Umbilical cord (tissue), 2 donors: ENCODE measurements at places on chromosomes 13 and 19. TPM values are rescaled to one million over a fixed set of nuclear protein-coding genes. Genes with fewer than 3 reads are reported as not detected.

DNA sequence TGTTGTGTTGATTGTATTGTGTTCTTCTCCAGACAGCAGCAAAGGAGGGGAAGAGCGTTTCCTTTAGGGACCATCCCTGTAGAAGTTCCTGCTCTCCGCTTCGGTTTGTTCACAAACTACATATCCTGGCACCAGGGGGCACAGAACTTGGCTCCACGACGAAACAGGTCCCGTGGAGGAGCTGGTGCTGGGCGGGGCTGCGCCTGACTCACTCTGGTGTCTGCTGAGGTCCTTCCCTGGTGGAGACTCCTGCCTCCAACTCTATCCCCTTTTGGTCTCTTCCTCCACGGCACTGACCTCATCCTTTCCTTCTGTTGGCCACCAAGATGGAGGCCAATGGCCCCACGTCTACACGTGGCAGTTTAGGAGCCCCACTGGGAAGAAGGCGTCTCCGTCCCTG lies 14.7 kb downstream of the TMPRSS9 start:
- no peak for DNase-seq

DNA sequence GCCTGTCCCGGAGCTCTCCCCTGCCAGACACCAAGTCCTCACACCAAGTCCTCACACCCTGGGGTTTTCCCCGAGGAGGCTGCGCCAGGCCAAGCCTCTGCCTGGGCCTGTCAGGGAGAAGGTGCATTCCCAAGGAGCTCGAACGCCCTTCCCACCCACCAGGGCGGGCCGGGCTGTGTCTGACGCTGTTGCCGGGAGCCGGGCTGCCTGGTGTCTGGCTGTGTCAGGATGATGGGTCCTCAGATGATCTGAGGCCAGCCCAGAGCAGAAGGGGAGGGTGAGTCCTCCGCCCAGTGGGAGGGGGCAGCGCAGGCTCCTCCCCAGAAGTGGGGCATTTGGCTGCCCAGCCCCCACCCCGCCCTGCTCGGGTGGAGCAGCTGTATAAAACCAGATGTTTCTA lies 2.3 kb upstream of the HAS1 start:
- peak; percentile 93 for DNase-seq

GRCh38 chr13:107275945-107276614 lies 708.1 kb upstream of the ARGLU1 start:
- no peak for DNase-seq

DNA sequence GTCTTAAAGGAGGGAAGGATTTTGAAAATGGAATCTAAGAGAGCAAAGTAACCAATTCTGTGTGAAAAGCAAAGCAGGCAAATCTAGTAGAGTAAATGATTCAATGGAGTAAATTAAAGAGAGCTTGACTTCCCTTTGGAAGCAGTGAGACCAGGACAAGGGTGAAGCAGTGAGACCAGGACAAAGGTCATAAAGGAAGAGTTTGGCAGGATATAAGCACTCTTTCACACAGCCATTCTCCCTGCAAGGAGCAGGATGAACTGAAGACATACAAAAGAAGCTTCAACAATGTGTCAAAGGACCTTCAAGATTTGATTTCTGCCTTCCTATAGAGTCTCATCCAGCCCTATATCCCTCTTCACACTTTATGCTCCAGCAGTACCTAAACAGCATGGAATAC lies 123.8 kb downstream of the ENOX1 start:
- no peak for DNase-seq

DNA sequence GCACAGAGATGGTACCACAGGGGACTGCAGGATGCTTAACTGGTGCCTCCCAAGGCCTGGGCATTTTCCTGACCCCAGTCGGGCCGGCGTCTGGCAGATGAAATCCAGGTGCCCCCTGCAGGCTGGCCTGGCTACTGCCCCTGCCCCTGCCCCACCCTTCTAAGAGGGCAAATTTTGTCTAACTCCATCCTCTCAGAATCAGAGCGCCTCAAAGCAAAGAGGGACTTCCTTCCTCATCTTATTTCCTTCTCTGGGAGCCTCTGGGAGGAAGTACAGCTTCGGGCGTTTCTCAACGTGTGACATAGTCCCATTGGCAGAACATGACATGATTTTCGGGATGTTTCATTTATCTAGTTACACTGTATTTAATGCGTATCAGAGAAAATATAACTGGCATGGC lies 2.7 kb downstream of the PRKACA start:
- no peak for DNase-seq

DNA sequence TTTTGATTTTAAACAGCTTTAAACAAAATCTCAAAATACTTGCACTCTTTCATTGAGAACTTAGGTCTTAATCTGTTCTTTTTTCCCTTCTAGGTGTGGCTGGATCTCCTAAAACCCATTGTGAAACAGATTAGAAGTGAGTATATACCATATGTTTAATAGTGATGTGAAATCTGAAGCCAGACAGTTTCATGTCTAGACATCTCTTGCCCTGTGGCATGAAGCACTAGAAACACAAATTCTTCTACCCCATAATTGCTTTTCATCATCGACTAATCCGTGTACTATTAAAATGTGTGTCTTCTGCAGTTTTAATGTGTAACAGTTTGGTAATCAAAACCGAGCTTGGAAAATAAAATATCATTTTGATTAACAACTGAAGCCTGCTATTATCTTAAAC lies 188.2 kb upstream of the RNF113B start:
- DNase-seq = no peak

DNA sequence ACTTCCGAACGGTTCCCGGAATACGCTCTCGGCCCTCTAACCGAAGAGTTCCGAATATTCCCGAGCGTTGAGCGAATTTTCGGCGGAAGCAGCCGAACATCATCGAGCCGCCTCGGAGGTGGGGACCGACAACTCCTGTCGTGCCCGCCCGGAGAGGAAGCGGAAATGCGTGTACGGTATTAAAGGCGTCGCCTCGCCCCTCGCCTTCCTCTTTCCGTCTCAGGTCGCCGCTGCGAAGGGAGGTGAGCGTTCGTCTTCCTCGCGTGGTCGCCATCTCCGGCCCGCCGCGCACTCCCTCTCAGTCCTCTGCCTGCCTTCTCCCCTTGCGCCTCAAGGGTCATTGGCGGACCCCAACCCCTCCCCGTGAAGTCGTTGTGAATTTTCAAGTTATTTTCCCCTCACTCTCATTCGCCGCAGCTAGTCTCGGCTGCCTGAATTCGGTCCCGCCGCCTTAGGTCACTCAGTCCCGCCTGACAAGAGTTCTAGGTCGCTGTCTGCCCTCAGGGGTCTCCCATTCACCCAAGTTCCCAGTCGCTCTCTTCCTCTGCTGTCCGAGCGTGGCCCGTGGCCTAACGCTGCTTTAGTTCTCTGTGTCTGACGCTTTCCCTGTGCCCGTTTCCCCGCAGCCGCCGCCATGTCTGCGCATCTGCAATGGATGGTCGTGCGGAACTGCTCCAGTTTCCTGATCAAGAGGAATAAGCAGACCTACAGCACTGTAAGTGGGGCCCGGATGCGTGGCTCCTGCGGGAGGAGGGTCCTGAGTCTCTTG lies at the start of gene RPL28:
Gene RPL28 (plus strand): TSS at position 209 of the 769 bp plus-strand sequence. CDS start 426 bp downstream, at position 635.
- peak; percentile 100 for DNase-seq

- no peak for DNase-seq
Observed at GRCh38 chr19:3213159-3213558, 11.3 kb upstream of the CELF5 start.

GRCh38 chr13:28867564-28867963 lies 47.4 kb downstream of the MTUS2 start:
- DNase-seq = no peak

DNA sequence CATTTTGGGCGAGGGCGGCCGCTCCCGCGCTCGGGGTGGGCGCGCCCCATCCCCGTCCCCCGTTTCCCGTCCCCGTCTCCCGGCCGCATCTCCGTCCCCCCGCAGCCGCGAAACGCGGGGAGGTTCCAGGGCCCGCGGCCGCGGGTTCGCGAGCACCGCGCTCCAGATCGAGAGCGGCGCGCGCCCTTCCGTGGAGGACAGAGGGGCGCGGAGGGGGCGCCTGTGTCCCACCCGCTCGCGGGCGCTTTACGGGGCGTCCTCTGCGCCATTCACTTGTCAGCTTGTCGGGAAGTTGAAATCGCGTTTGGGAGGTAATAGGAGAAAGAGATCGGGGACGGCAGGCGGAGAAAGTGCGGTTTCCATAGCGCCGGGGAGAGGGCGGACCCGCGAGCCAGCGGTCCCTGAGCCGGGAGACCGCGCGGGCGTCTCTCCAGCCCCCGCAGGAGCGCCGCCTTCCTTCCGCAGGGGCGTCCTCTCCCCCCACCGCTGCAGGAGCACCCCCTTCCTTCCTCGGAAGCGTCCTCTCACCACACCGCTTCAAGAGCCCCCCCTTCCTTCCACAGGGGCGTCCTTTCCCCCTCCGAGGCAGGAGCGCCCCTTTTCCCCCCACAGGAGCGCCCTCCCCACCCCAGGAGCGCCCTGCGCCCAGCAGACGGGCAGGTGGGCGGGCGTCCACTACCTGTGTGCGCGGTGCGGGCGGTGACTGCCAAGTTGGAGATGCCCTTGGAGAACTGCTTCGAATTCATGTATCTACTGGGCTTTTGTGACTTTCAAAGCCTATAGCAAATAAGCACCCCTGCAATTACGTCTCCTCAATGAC lies 962 bp upstream of the IRS2 start:
- peak; percentile 67 for DNase-seq

DNA sequence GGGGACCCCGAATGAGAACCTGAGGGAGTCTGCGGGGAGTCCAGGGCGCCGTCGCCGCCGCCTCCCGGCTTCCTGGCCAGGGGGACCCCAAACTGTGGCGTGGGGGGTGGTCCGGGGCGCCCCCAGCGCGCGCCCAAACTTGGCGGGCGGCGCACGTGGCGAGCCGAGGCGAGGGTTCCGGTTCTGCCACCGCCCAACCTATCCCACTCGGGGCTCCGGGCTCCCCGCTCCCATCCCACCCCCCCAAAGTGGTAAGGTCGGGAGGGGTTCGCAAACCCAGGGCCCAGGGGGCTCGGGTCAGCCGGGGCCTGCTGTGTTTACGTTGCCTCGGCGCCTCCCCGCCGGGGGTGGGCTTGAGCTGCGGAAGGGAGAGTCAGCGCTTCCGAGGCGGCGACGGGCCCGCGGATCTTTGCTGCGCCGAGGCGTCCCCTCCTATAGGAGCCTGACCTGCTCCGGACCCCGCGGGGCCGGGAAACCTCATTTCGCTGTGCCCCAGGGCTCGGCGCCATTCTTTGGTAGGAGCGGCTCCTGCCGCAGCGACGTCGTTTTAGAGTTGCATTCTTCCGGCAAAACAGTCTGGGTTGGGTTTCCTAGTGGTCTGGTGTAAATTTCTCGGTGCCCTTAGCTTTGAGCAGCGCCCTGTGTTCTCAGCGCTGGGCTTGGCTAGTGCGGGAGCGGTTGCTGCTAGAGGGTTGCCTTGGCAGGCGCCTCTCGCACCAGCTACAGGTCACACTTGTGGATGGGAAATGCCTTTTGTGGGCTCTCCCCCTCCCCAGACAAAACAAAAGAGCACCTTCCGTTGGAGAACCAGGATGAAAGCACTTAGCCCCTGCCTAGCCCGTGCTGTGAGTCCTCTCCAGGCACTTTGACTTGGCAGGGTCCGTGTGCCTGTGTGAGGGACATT lies 1.2 kb downstream of the DAZAP1 start:
- DNase-seq = peak; percentile 56

GRCh38 chr19:7223429-7223828 lies 70.8 kb downstream of the INSR start:
- no peak for DNase-seq

DNA sequence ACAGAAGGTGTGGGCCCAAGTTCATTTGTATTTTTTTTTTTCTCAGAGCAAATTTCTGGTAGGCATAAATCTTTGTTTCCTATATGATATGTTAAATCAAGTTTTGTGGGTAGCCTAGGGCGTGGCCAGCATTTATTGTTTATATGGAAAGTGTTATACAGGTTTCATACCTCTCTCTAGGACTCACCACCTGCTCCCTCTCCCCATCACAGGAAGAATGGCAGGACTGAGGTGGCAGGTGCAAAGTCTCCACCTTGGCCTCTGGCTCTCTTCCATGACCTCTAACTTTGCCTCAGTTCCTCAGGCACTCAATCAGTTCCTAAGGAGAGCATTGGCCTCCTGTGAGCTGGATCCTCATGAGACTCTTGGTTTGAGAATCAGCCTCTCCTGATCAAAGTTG lies 172.3 kb upstream of the TSC22D1 start:
- no peak for DNase-seq

DNA sequence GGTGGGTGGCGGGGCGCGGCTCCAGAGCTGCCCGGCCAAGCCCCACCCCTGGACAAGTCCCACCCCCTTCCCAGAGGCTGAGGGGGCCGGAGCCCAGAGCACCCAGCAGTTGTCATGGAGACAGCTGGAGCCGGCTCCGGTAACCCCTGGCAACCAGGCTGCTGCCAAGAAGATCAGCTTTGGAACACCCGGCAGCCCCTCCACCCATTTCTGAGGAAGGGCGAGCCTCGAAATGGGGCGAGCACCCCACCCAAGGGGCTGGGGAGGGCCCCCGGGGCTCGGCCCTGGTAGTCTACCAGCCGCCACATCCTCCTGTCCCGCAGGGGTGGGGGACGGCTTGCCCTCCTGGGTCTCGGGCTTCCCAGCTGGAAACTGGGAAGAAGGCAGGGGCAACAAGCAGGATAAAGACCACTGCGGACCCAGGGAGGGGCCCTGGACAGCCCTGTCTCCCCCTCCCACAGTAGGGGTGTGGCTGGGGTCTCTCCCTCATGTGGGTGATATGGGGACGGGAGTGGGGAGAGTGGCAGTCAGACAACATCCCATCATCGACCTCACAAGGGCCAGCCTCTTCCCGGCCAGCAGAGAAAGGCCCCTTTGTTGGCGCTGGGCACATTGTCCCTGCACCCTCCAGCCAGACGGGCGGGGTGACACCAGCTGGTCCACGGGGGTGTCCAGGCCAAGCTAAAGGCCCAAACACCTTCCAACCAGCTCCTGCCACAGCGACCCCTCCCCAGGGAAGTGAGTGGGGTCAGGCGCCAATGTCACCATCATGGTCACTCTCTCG lies 1.5 kb downstream of the CERS1 start:
- peak; percentile 66 for DNase-seq

DNA sequence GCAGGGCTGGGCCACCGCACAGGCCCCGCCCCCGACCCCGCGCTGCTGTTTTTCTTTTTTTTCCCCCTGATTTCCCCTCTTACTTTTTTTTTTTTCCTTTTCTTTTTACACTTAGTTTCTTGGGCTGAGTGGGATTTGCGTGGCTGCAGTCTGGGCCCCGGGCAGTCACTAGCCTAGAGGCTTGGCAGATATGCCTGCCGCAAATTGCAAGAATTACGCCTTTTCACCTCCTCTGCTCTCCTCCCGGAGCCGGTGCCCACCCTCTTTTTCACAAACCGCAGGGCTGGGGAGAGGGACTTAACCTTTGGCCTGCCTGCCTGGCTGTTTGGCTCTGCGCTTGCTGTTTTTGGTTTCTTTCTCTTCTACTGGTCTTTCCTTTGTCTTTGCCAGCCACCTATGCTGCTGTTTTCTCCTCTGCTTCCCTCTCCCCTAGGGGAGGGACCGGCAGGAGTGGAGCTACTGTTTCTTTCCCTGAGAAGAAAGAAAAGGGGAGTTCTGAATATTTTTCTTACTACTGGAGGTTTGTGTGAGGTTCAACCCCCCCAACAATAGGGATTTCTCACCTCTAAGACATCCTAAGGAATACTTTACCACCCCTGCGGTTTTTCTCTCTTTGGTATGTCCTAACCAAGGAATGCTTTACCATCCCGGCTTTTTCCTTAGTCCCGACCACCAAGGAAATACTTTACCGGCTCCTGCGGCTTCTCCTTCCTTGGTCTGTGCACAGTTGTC lies 11.0 kb downstream of the ZNF552 start:
- DNase-seq = peak; percentile 57

GIPC3 gene
- 0.24 TPM for total RNA-seq

FFAR2 gene
- total RNA-seq = 0.72 TPM

NLRP11 gene
- total RNA-seq = 0.48 TPM
